ENCODE measurements at places on chromosomes 5 and 9. TPM values are rescaled to one million over a fixed set of nuclear protein-coding genes. Genes with fewer than 3 reads are reported as not detected.
A peak's percentile ranks its signal among the peaks of the same experiment; 100 is the strongest.

SLC34A3 gene
- total RNA-seq = not detected

SPINK1 gene
- not detected for total RNA-seq

GRCh38 chr5:143341807-143342570 is 61.5 kb downstream of the NR3C1 start:
- no peak for DNase-seq
- H3K36me3 ChIP-seq = peaks cover 13% of the 10 kb centered on the region
- H3K4me3 ChIP-seq = no peak overlapping the region
- no peaks in the 10 kb centered on the region for H3K27me3 ChIP-seq

- H3K27me3 ChIP-seq = peaks cover 3% of the 10 kb centered on the region
- H3K27ac ChIP-seq = no peak overlapping the region
- H3K36me3 ChIP-seq = no peaks in the 10 kb centered on the region
- no peak overlapping the region for H3K4me3 ChIP-seq
These were observed 68.2 kb upstream of the NR4A3 start for GRCh38 chr9:99753436-99753835.

DNA sequence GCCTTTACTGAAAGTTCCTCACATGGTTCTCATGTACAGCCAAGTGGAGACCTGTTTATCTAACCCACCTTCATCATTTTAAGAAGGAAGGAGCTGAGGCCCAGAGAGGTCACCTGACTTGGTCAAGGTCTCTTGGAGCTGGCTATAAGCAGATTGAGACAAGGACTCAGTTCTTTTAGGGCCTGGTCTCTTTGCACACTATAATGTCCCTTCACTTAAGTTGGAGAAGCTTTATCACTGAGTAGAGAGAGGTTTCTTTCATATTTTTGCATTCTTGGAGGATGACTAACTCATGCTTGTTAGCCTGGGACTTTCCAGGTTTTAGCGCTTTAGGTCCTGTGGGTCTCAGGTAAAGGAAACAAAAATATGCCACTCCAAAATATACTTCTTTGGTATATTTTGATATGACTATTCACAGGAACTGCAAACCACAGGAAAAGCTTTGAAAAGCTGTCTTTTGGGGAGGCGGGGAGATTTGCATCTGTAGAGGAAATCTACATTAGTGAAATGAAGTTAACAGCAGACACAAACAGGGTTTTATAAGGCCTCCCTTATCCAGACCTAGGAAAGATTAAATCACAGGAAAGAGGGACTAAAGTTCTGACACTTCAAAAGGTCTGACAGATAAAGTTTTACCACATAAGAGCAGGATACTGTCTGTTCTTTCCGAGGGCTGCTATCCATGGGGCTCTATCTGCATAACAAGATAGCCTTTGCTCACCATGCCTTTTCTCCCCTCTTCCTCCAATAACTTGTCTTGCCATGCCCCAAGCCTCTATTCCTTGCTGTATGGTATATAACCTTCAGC is 95.8 kb upstream of the ANKRD55 start:
- peak; percentile 72 for DNase-seq
- no peaks in the 10 kb centered on the region for H3K27me3 ChIP-seq
- H3K27ac ChIP-seq = peak overlapping the region; percentile 91
- H3K4me1 ChIP-seq = peaks cover 70% of the 10 kb centered on the region
- H3K4me3 ChIP-seq = peak overlapping the region; percentile 6

GRCh38 chr9:85310573-85310972 is 431.2 kb downstream of the AGTPBP1 start:
- no peaks in the 10 kb centered on the region for H3K36me3 ChIP-seq
- H3K4me1 ChIP-seq = no peaks in the 10 kb centered on the region
- H3K4me3 ChIP-seq = no peak overlapping the region
- H3K27ac ChIP-seq = no peak overlapping the region
- peaks cover 3% of the 10 kb centered on the region for H3K27me3 ChIP-seq

GRCh38 chr5:83577036-83577636 is 105.6 kb downstream of the VCAN start:
- DNase-seq = no peak
- H3K36me3 ChIP-seq = no peaks in the 10 kb centered on the region
- no peaks in the 10 kb centered on the region for H3K4me1 ChIP-seq
- H3K4me3 ChIP-seq = no peak overlapping the region

GRCh38 chr9:119951591-119951990 is 582.4 kb upstream of the BRINP1 start:
- H3K4me1 ChIP-seq = no peaks in the 10 kb centered on the region
- H3K4me3 ChIP-seq = no peak overlapping the region
- no peaks in the 10 kb centered on the region for H3K27me3 ChIP-seq
- no peaks in the 10 kb centered on the region for H3K36me3 ChIP-seq
